ENCODE measurements at places on chromosomes 2 and 18. TPM values are rescaled to one million over a fixed set of nuclear protein-coding genes. Genes with fewer than 3 reads are reported as not detected.

DNA sequence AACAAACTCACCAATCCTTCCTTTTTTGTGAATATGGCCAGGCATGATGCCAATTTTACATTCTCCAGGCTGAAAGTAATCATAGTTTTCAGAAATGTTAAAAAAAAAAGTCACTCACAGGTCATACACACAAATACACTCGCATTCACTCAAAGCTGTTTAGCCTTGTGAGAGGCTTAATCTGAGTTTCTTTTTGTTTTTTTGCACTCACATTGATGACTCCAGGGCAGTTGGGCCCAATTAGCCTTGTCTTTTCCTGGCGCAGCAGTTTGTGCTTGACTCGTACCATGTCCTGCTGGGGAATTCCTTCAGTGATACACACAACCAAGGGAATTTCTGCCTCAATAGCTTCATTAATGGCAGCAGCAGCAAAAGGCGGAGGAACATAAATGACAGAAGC lies 18.0 kb downstream of the SUCLG1 start:
- DNase-seq, result no peak

- DNase-seq, result no peak
Observed at GRCh38 chr2:10554961-10555809, 107.1 kb upstream of the ODC1 start.

DNA sequence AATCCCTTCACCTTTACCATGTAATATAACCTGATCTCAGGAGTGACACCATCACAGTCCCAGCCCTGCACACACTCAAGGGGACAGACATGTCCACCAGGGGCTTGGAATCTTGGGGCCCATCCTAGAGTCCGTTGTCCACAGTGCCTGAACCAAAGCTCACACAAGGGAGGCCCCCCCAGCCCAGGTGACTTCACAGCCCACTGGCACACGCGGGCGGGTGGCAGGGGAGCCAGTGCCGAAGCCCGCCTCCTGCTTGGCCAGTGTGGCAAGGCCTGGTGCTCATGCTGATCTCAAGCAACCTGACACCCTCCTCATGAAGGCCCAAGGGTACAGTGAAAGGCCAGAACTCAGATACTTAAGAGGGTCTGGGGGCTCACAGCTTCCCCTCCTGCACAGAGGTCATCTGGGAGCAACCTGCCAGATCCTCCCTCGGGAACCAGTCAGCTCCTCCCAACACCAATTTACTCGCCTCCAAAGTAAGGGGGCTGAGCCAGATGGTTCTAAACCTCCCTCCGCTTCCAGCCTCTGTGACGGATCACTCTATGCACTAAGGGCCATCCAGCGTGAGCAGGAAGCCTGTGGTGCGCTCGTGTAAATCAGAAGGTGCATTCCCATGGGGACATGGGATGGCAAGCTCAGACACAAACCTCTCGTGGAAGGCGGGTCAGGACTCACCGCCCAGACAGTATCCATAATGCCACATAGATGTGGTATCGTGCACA lies 3.2 kb upstream of the RAB17 start:
- no peak for DNase-seq

- no peak for DNase-seq
Observed at GRCh38 chr2:20677301-20678085, 10.5 kb downstream of the GDF7 start.

DNA sequence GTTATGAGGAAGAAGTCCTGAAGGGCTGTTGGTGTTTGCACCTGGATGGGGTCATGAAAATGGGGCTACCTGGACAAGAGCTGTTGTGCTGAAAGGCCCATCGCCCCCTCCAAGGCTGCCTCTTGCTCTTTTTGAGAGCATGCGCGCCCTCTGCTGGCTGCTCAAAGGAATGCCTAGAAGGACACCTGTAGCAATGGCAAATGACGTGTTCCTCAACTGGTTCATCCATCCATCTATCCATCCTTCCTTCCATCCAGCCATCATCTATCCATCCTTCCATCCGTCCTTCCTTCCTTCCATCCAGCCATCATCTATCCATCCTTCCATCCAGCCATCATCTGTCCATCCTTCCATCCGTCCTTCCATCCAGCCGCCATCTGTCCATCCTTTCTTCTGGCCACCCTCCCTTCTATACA lies 17.2 kb upstream of the RPL31 start:
- DNase-seq, result peak; percentile 76

DNA sequence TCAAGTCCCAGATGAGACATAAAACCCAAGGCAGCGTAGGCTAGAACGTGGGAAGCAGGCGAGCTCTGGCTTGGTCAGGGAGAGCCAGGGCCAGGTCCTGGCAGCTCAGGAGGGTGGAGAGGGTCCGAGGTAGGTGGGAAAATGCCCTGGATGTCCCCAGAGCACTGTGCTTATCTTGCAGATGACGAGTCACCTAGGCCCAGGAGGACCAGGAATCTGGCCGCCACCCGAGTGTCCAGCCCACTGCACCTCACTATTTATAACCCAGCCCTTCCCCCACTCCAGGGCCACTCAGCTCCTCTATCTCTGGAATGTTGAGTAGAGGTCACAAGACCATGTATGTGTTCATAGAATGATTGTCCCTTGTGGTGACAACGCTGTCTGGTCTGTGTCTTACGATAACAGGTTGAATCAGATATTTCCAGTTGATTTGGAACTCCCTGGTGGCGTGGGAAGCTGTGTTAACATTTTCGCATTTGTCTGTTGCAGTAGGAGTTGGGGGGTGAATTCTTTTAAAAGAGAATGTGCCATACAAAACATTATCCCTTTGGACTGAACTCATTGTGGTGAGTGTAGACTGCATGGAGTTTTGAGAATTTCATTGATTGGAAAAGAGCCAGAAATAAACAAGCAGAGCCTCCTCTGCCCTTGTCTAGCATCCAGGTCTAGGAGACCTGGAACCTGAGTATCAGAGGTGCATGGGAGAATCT lies 47.5 kb downstream of the EMILIN2 start:
- no peak for DNase-seq

- DNase-seq, result no peak
Observed at GRCh38 chr2:145413261-145414030, 893.5 kb upstream of the ZEB2 start.

DNA sequence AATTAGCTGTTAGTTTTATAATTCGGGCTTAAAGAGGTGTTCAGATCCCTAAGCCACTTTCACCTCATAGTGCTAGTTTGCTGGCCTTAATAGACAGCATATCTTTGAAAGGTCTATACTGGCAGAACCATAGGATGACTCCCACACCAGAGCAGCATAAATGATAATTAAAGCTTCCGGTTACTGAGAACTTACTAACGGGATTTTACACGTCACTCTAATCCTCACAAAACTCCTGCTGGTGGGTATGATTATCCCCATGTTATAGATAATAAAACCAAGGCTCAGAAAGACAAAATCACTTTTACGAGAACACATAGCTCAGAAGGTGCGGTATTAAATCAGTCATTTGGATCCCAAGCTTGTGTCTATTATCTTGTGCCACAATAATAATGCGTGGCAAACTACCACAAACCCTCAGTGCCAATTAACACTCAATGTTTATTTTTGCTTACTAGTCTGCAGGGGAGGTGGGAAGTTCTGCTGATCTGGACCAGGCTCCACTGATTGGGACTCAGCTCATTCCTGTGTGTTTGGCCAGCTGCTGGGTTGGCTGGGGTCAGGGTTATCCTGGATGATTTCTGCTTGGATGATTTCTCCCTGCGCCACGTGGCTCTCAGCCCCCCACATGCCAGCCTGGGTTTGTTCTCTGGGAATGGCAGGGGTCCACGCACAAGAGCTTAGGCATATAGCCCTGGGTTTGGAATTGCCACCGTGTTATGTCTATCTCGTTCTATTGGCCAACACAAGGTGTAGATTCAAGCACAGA lies 62.3 kb downstream of the TRIB2 start:
- no peak for DNase-seq

- DNase-seq, result no peak
Observed at GRCh38 chr2:156215656-156216055, 116.9 kb downstream of the NR4A2 start.

DNA sequence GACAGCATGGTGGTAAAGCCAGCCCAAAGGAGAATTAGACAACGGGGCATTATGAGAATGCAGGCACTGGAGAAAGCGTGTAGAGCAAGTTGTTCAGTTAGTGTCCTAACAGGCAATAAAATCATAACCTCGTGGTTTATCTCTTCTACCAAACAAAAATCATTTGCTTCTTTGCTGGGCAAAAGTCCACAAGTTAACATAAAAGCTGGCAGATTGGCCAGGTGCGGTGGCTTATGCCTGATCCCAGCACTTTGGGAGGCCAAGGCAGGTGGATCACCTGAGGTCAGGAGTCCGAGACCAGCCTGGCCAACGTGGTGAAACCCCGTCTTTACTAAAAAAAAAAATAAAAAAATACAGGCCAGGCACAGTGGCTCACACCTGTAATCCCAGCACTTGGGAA lies 364.1 kb downstream of the SETBP1 start:
- no peak for DNase-seq

DNA sequence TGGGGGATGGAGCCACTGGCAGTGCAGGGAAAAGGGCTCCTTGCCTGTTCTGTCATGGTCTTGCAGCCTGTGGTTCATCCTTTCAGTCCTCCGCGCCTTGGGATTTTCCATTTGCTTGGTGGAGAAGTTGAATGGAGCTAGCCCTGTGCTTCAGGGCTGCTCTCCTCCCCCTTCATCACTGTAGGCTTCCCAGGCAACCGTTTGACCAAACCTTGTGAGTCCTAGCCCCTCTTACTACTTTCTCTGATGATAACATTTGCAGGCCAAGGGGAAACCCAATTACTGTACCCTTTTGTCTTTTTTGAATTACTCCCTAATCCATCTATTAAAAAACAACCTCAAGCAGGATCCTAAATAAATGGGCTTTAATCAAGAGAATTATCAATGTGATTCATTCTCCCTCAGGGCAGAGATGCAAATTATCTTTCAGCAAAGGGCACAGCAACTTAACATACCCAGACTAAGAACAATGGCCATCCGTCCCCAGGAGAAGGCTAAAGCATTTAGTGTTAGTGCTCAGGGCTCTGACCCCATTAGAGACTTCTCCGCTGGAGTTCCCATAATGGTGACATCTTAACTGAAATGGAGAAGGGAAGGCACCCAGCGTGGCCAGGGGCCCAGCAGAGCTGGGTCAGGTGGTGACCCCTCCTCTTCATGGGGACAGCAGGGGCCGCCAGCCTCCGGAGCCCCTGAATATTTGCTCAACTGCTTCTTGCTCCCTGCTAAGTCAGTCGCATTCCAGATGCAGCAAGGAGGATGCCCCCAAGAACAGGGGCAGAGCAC lies 40.7 kb downstream of the RHOB start:
- no peak for DNase-seq

DNA sequence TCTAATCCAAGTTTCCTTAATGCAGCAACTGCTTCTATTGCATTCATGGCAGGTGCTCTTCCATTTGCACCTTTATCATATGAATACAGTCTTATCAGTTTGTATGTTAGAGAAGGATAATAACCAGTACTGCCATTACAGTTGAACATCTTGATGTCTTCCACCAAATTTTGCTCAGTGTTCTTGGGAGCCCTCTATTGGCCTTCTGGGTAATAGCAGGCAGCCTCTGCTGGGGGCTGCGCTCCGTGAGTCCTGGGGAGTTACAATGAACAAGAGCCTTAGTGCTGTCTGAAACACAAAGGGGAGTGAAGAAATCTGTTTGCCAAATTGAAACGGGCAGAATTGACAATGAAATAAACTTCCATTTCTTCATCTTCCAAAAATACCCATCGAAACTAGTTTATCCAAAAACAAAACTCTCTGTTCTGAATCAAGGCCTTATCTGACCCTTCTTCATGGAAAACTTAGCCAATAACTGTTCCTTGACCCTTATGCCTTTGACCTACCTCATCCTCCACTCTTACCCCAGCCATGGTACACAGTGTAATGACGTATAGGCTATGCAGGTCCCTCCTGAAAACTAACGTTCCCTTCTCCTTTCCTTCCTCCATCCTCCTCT lies 79.9 kb downstream of the ALK start:
- no peak for DNase-seq

- peak; percentile 60 for DNase-seq
Observed at GRCh38 chr2:26561918-26562810, 79.0 kb downstream of the CIB4 start.

DNA sequence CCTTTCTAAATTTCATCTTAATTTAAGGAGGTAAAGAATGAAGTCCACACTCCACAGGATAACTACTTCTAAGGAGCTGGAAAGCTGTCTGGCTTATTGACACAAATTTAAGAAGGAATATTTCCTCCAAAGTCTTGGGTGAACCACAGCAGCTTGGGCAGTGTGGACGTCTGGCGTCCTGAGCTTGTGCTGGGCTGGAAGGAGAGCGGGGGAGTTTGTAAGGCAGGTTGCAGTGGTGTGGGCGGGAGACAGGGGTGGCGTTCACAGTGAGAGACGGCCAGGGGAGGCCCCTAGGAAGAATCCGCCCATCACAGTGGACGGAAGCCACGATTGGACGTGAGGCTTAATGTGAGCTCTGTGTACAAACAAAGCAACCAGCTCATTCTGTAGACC lies 25.7 kb downstream of the ADI1 start:
- DNase-seq, result no peak

- DNase-seq, result no peak
Observed at GRCh38 chr2:16637304-16637703, 28.3 kb downstream of the CYRIA start.

DNA sequence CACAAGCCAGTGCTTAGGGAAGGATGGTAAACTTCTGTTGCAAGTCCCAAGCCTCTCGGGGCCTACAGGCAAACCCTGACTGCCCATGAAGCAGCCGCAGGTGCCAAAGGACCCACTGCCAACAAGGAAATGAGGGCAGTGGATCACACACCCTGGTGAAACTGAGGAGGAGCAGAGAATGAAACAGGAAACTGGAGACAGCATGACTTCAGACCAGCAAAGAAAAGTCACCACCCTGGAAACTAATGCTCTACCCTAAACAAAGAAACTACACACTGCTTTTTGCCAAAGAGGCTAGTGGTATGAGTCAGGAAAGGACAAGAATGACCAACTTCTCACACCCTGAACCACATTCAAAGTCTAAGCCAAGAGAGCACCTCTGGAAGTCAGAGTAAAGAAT lies 97.2 kb downstream of the MYO5B start:
- no peak for DNase-seq

GRCh38 chr18:5309888-5310470 lies 14.5 kb upstream of the ZBTB14 start:
- DNase-seq, result no peak

DNA sequence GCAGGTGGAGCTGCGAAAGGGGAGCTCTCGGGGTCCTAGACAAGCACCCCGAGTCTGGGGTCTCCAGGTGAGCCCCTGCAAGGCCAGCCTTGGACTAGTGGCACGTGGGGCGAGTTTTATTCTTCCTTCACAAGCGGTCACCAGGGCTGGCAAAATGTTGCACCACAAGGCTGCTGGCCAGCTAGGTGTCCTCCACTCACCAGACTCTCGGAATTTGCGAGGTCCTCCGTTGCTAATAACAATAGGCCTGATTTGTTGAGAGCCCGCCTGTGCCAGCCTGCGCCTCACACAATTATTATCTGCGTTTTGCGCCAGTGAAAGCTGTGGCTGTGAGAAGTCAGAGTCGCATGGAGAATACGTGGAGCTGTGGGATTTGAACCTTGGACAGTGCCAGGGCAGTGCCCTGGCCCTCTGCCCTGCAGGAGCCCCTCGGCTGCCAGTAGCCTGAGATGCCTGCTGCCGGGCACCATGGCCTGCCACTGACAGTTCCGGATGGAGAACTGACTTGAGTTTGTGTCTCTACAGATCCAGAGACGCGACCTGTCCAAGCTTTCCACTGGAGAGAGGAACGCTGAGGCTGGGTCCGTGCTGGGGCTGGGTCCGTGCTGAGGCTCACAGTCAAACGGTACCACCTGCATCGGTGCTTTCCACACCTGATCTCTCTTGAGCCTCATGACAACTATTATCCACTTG lies 77.6 kb upstream of the ODC1 start:
- DNase-seq, result peak; percentile 33

Gene CCDC150
- 12.2 TPM for total RNA-seq

Gene DNAJC5G
- not detected for total RNA-seq

Gene AQP12A
- total RNA-seq, result not detected

Gene MC2R
- not detected for total RNA-seq

Gene G6PC2
- total RNA-seq, result not detected

Gene TMEM200C
- 3.9 TPM for total RNA-seq

Gene CERS6
- 33.0 TPM for total RNA-seq
